ENCODE measurements at places on chromosomes 3 and 15. TPM values are rescaled to one million over a fixed set of nuclear protein-coding genes. Genes with fewer than 3 reads are reported as not detected.

The CLDN1 gene
- 64.2 TPM for total RNA-seq

The DNAH1 gene
- total RNA-seq, result 16.6 TPM

The RHOV gene
- total RNA-seq, result 31.4 TPM

The FETUB gene
- total RNA-seq, result not detected

The PIERCE2 gene
- 3.0 TPM for total RNA-seq

The KNG1 gene
- total RNA-seq, result not detected

The IMPG2 gene
- total RNA-seq, result 0.31 TPM

The PLSCR5 gene
- not detected for total RNA-seq

The AHSG gene
- total RNA-seq, result not detected

The SYNM gene
- 189 TPM for total RNA-seq

The USF3 gene
- total RNA-seq, result 19.3 TPM

The GP5 gene
- total RNA-seq, result 0.21 TPM

DNA sequence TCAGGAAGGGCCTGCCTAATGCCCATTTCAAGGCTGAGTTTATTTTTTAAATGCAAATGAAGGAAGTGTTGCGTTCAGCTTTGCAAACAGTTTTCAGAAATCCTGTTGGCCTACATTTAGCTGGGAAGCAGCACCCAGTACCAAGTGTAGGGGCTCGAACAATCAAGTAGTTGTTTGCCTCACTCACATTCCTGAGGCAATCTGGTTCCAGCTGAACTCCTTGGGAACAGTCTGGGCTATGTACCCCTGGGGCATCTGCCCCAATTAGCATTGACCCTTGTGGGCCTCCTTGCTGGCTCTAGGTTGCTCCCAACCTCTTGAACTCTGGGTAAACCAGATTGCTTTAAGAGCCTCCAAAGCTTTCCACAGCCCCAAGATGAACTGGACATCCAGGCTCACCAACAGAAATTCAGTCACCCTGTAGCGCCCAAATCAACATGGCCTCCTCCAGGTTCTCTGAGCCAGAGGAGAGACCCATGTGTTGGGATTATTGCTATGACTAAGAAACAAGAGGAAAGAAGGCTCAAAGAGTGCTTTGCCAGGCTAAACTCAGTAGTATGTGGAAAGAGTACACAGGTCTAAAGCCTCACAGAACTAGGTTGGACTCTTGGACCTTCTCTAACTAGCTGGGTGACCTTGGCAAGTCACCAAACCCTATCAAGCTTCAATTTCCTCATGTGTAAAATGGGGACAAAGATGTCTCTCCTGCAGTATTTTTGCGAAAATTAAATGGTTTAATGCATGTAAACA lies 532.7 kb downstream of the SOX2 start:
- DNase-seq, result no peak

GRCh38 chr3:141413801-141414689 lies 45.7 kb downstream of the ZBTB38 start:
- DNase-seq, result no peak

- no peak for DNase-seq
Measured at GRCh38 chr3:48215019-48215418, 8.3 kb upstream of the CAMP start.

- no peak for DNase-seq
Measured at GRCh38 chr3:50370594-50370993, 11.3 kb upstream of the TMEM115 start.

DNA sequence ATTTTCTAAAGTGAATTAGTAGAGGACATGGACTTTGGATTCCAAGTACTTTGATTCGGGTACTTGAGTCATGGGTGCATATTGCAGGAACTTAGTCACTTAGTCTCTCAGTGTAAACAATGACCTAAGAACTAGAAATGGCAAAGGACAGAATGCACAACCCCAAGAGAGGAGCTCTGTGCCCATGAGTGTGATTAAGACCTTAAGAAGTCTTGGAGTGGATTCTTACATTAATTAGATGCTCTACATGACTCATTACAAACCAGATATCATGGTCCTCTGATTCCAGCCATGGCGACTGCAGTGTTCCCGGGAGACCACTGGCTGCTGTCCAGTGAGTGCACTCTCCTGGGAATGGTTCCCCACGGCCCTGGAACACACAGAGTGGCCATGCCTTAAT lies 251.5 kb downstream of the GABRG3 start:
- DNase-seq, result no peak

GRCh38 chr15:101124731-101125451 lies 127.0 kb downstream of the CHSY1 start:
- no peak for DNase-seq

DNA sequence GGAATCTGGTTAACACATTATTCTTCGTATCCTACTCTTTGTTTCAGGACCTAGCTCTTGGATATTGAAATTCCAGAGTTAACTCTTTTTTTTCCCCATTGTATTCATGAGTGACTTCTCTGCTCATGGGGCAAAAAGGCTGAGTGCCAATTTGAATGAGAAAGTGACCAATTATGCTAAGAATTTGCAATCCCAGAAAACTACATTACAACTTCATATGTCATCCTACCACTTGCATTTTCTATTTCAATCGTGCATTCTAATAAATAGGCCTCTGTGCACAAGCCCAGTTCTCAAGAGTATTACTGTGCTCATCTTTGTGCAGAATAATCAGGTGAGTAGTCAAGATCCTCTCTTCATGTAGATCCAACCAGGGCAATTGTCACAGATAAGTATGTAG lies 537.8 kb downstream of the OTOL1 start:
- no peak for DNase-seq

DNA sequence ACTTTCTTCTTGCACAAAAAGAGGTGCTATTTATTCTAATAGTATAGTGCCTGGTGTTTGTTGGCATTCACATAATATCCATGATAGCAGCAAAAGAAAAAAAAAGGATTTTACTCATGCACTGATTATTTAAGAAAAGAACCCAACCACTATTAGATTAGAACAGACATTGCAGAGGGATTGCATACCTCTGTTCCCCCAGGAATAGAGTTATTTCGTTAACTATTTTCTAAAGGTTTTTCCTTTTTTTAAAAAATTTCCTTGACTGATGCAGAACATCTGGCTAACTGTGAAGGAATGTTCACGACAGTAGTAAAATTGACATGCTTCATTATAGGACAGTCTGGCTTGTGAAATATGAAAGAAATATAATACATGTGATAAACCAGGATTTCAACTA lies 136.6 kb upstream of the PTX3 start:
- DNase-seq, result no peak

GRCh38 chr15:88656760-88657221 lies 18.0 kb downstream of the ISG20 start:
- no peak for DNase-seq

DNA sequence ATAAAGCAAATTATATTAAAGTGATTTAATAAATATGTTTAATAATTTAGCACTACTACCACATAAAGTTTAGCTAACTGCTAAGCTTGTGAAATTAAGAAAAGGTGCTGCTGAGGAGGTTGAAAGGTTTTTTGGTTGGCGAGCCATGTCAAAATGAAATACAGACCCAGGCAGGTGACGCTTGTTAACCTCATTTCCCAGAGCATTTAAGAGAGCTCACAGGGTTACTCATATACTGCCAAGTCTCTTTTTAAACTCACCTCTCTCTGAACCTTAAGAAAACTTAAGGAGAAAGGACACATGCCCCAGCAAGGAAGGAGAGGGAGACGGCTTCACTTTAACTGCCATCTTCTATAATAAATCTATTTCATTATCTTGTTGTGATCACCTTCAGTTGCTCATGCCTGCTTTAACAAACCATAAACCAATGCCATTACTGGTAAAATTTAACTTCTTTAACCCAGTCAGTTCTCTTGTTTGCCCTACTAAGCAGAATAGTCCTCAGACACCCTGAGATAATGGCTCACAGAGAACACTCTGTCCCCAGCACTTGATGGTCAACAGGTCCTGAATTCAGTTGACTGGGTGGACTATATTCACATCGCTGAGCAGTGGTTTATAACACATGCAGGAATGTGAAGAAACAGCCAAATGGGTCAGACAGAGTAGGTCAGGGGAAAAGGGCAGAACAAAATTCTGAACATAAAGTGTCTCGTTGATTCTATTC lies 540.1 kb downstream of the UNC13C start:
- no peak for DNase-seq

DNA sequence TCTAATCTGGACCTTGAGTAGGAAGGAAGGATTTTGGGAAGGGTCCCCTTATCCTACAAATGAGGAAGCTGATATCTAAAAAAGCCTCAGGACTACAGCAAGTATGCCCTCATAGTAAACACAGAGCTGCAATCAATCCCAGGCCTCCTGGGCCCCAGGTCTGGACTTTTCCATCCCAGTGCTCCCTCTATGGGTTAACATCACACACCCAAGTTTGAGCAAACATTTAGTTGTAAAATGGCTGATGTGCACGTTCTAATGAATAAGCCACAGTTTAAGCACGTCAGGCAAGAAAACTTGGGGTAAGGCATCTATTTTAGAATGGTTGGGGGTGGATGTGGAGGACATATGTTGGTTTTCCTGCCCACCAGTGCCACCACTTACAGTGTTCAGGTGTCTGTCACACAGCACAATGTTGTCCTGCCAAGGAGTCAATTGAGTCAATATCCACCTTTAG lies 44.3 kb upstream of the UBE2E1 start:
- DNase-seq, result no peak

GRCh38 chr15:82132096-82132495 lies 86.3 kb upstream of the MEX3B start:
- no peak for DNase-seq

GRCh38 chr15:78035321-78035751 lies 42.2 kb downstream of the TBC1D2B start:
- DNase-seq, result peak; percentile 61

GRCh38 chr15:60528530-60528929 lies 49.6 kb upstream of the ICE2 start:
- DNase-seq, result no peak

DNA sequence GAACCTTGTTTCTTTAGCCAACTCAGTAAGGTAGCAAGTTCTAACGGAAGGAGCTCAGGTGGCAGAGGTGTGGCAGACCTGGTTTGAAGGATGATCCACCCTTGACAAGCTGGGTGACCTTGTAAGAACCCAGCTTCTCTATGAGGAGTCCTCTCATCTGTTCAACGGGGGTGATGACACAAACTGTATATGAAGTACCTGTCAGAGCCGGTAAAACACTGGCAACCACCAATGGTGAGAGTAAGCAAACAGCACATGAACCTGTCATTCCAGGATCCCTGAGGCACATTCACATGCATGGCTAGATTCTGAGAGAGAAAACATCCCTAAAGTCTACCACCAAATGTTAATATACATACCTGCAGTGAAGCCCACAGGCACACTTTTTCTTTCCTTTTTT lies 2.4 kb downstream of the SCAP start:
- no peak for DNase-seq

GRCh38 chr15:82146990-82147461 lies 101.2 kb upstream of the MEX3B start:
- DNase-seq, result no peak

DNA sequence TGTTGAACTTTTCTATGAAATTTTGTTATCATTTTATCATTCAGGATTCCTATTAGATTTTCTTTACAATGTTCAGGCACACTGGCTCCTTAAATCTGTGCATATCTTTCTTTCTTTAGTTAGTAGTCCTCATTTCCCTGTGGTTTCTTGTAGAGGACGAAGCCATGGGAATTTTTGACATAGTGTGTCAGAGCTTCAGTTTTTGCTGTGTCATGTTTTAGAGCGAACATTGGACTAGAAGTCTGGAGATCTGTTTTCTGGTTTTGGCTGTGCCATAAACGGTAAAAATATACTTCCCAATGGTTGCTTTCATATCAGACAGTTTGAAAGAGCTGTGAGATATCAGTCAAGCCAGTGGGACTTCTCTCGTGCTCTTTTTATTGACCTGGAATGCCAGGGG lies 105.2 kb downstream of the CHCHD4 start:
- DNase-seq, result no peak

- DNase-seq, result no peak
Measured at GRCh38 chr3:47313341-47314055, 30.8 kb downstream of the KLHL18 start.

- DNase-seq, result no peak
Measured at GRCh38 chr3:177977381-177978158, 558.7 kb upstream of the KCNMB2 start.

DNA sequence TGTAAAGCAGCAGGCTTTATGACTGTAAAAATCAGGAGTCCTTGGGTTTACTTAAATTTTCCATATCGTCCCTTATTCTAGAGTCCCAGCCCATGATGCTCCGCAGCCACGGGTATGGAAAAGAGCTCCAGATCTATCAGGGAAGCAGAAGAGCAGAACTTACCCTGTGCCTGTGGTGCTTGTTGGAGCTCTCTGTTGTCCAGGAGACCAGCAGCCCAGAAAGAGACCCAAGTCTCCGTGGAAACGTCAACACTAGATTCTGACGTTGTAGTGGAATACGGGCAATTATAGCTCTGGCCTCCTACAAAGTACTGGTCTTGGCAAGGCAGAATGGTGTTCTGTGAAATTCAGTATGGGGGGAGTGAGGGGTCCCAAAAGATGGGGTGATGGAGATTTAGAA lies 2.0 kb downstream of the GMNC start:
- DNase-seq, result no peak

- no peak for DNase-seq
Measured at GRCh38 chr15:79197285-79197684, 85.2 kb upstream of the ANKRD34C start.

GRCh38 chr15:94229591-94230369 lies 1.6 kb upstream of the MCTP2 start:
- no peak for DNase-seq

- DNase-seq, result no peak
Measured at GRCh38 chr3:192637803-192638202, 89.5 kb downstream of the FGF12 start.

DNA sequence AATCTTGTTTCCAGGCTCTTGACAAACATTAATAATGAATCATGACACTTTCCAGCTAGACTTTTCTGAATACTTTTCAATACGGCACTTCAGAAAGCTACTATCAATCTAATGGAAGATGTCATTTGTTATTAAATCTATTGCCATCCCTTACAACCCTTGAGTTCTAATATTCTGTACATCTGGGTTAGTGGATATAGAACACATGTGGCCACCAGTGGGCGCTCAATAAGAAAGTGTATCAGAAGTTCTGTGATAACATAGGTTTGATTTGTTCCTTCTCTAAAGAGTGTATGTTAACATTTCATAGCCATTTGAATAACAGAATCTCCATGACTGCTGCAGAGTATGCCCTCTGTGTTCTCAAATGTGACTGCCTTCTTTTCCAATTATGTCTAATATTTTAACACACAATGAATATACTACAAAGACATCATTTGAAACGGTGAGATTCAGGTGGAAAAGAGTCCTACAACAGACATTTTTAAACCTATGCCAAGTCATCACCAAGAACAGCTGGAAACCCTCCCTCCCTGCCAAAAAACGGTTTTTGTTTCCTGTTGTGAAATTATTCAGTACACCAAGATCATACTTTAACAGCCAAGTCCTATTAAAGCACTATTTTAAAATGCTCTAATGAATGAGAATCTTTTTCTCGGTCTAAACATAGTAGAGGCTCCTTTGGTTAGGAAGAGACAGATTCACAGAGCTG lies 22.2 kb downstream of the ALDH1A2 start:
- no peak for DNase-seq

DNA sequence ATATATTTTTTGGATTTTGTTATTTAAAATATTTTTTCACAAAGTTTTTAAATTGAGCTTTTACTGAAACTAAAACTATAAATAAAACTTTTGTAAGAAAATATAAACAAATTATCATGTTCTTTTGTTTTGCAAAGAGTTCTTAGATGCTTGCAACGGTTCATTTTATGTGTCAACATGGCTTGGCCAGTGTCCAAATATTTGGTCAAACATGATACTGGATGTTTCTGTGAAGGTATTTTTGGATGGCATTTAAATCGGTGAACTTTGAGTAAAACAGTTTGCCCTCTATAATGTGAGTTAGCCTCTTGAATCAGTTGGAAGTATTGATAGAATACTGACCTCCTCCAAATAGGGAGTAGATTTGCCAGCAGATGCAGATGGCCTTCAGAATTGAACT lies 612.6 kb upstream of the NECTIN3 start:
- no peak for DNase-seq

GRCh38 chr3:161770484-161771386 lies 274.1 kb downstream of the OTOL1 start:
- no peak for DNase-seq
